ENCODE measurements at places on chromosomes 1 and 21. TPM values are rescaled to one million over a fixed set of nuclear protein-coding genes. Genes with fewer than 3 reads are reported as not detected.

GPR52 gene
- polyA plus RNA-seq = not detected

PRR9 gene
- not detected for polyA plus RNA-seq

DNALI1 gene
- polyA plus RNA-seq = not detected

PPIAL4G gene
- not detected for polyA plus RNA-seq

RAB7B gene
- 0.47 TPM for polyA plus RNA-seq

SYT14 gene
- polyA plus RNA-seq = not detected

ARHGEF16 gene
- not detected for polyA plus RNA-seq

NPR1 gene
- not detected for polyA plus RNA-seq

FYB2 gene
- polyA plus RNA-seq = not detected

S100B gene
- polyA plus RNA-seq = 0.67 TPM

SPRR2B gene
- not detected for polyA plus RNA-seq

MYOM3 gene
- polyA plus RNA-seq = not detected

PHLDA3 gene
- polyA plus RNA-seq = not detected

NCF2 gene
- polyA plus RNA-seq = 509 TPM

CELA2A gene
- not detected for polyA plus RNA-seq

ERRFI1 gene
- polyA plus RNA-seq = 0.08 TPM

MIXL1 gene
- polyA plus RNA-seq = not detected

MSH4 gene
- not detected for polyA plus RNA-seq

MMEL1 gene
- 4.4 TPM for polyA plus RNA-seq

RAB4A gene
- 22.3 TPM for polyA plus RNA-seq

BACE2 gene
- 0.26 TPM for polyA plus RNA-seq

TMPRSS3 gene
- not detected for polyA plus RNA-seq

PLA2G4A gene
- 1.4 TPM for polyA plus RNA-seq
